ENCODE measurements at places on chromosomes 2 and 18.

DNA sequence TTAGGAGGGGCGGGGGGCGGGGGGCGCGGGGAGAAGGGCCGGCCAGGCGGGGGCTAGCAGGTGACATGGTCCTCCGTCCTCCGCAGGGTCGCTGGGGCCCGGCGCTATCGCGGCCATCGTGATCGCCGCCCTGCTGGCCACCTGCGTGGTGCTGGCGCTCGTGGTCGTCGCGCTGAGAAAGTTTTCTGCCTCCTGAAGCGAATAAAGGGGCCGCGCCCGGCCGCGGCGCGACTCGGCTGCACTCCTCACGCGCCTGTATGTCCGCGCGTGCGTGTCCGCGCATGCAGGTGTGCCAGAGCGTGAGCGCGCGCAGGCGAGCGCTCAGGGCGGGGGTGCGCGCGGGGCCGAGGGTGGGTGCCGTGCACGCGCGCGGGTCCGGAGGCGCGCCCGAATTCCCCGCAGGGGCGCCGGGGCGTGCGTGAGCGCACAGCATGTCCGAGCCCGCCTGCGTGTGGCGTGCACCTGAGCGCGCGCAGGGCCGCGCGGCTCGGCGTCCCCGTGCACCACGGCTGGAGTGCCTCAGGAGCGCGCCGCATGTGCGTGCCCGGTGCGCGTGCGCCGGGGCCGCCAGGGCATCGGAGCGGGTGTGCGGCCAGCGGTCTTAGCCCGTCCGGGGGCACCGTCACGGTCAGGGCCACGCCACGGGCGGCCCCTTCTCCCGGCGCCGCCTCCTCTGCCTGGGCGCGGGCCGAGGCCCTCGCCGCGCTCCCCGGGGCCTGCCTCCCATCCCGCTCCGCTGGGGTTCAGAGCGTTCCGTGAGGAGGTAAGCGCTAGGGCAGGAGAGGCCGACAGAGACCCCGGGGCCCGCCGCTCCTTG is 6.3 kb downstream of the SNORC start:
- DNase-seq: no peak

DNA sequence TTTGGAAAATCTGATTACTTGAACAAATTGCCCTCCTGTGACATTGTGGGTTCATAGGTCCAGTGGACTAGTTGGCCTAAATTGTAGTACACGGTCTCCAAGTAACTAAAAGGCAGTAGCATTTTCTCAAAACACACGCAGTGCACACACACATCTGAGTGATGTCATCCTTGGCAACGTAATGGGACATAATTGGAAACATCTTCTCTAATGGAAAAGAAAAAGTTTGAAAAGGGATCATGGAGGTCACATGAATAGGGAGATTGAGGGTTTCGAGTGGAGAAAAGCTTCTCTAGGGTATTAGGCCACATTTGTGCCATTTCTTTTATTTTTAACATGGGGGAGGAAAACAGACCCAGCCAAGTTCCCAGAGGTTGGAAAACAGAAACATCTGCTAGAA is 93.3 kb downstream of the MAP4K4 start:
- DNase-seq: no peak

- DNase-seq: no peak
Observed at GRCh38 chr2:129492548-129492947, 486.9 kb upstream of the RAB6C start.

- DNase-seq: no peak
Observed at GRCh38 chr2:205235434-205235833, 446.9 kb upstream of the NRP2 start.

GRCh38 chr2:148570989-148571388 is 73.6 kb upstream of the EPC2 start:
- no peak for DNase-seq

- DNase-seq: no peak
Observed at GRCh38 chr18:390741-391478, 109.6 kb downstream of the COLEC12 start.

- no peak for DNase-seq
Observed at GRCh38 chr2:3446381-3446780, 66.9 kb downstream of the TRAPPC12 start.

GRCh38 chr2:143296089-143296488 is 166.9 kb downstream of the ARHGAP15 start:
- no peak for DNase-seq

GRCh38 chr2:41414486-41415230 is 633.2 kb upstream of the PKDCC start:
- DNase-seq: no peak

GRCh38 chr2:17550907-17551306 is 10.4 kb downstream of the VSNL1 start:
- no peak for DNase-seq

GRCh38 chr2:121088251-121089165 is 196.5 kb downstream of the TFCP2L1 start:
- no peak for DNase-seq

- no peak for DNase-seq
Observed at GRCh38 chr2:50295596-50295995, 736.3 kb downstream of the NRXN1 start.

DNA sequence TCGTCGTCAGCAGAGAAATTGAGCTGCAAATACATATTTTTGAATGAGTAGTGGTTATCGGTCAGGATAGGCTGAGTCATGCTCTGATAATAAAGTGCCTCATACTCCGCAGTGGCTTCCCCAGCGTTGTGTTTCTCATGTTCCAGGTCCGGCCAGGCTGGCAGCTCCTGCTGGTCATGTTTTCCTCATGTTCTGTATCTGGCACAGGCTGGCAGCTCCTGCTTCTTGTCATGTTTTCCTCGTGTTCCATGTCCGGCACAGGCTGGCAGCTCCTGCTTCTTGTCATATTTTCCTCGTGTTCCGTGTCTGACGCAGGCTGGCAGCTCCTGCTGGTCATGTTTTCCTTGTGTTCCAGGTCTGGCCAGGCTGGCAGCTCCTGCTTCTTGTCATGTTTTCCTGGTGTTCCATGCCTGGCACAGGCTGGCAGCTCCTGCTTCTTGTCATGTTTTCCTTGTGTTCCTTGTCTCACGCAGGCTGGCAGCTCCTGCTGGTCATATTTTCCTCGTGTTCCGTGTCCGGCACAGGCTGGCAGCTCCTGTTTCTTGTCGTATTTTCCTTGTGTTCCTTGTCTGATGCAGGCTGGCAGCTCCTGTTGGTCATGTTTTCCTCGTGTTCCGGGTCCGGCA is 148.9 kb downstream of the ATP9B start:
- no peak for DNase-seq
